Kasumi-1 (cell line): ENCODE measurements at places on chromosomes 1 and 21.

GRCh38 chr1:184143449-184143848, 91.9 kb downstream of the TSEN15 start:
- peak; percentile 58 for DNase-seq

- no peak for DNase-seq
These were observed 140.2 kb upstream of the COL11A1 start for GRCh38 chr1:103248417-103249102.

- peak; percentile 89 for DNase-seq
These were observed 2.6 kb upstream of the CREG1 start for GRCh38 chr1:167555971-167556714.

- no peak for DNase-seq
These were observed 152.3 kb downstream of the DMRTA2 start for GRCh38 chr1:50270926-50271325.

DNA sequence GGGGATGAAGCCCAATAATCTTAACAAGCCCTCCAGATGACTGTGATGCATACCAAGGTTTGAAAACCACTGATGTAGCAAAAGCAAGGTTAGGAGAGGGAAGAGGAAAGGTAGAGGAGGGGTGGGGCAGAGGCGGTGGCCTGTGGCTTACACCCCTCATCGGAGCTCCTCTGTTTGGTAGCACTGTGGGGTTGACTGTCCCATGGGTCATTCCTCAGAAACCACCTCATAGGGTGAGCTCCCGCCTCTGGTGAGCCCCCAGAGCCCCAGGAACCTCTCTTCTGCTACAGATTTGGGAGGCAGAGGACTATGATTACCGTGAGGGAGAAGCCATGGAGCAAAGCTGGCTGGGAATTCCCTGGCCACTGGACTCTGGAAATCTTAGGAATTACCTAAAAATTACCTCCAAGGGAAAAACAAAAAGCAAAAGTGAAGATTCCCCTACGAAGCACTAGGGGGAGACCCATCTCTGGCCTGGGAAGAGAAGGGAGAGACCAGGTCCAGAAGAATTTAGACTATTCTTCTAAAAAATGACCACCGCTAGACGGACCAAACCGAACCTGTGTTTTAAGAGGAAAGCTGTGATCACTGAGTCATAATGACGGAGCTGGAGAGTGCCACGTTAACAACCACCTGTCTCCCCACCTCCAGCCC, 1.5 kb upstream of the RASSF5 start:
- DNase-seq, result peak; percentile 26

- DNase-seq, result peak; percentile 58
These were observed 2.8 kb upstream of the ZBTB7B start for GRCh38 chr1:154999571-155000410.

DNA sequence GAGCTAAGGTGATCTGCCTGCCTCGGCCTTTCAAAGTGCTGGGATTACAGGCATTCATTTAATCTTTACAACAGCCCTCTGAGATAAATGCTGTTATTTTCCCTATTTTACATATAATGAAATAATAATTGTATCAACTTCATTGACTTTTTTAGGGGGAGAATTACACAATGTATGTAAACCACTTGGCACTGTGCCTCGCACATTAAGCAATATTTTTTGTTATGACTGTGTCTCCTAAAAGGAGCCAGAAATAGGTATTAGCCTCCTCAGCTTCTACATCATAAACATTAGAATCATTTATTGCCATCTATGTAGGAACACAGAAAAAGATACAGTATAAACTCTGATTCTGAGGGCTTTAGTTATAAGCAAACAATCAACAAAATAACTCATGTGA, 1.1 kb upstream of the DNAJC28 start:
- DNase-seq, result no peak

GRCh38 chr1:92804721-92805201, 19.9 kb upstream of the EVI5 start:
- no peak for DNase-seq

- peak; percentile 62 for DNase-seq
These were observed 244.5 kb downstream of the NEGR1 start for GRCh38 chr1:72037745-72038343.

DNA sequence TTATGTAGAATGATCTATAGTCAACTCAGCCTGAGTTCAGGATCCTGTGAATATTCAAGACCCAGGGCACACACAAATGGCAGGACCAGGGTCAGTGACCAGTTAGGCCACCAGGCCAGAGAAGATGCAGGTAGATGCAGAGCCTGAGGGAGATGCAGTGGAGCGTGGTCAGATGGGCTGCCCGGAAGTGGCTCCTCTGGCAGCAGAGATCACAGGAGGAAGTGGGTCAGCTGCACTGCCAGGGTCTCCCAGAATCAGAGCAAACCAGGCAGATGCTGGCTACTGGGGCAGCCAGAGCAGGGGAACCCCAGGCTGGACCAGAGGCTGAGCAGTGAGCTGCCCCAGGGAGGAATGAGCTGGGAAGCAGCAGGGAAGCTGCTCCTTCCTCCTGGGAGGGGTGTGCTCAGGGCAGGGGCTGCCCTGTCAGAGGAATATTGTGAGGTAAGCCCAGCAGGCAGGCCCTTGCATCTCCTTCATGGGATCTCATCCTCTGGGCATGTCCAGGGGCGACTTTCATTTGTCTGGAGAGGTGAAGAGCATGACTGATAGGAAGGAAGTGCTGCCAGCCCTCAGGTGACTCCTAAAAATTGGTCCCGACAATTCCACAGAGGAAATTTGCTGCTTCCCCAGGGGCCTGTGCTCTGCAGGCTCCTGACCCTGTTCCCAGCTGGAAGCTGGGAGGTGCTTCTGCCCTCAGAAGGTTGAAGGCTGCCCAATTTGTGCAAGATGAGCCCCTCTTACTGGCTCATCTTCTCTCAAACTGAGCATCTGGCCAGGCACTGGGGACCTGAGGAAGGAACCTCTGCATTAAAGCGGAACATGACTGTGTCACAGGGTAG, 49.3 kb downstream of the STUM start:
- DNase-seq, result no peak

- DNase-seq, result no peak
These were observed 49.2 kb upstream of the CRB1 start for GRCh38 chr1:197218857-197219256.

GRCh38 chr1:241603731-241604245, 36.4 kb downstream of the CHML start:
- no peak for DNase-seq

DNA sequence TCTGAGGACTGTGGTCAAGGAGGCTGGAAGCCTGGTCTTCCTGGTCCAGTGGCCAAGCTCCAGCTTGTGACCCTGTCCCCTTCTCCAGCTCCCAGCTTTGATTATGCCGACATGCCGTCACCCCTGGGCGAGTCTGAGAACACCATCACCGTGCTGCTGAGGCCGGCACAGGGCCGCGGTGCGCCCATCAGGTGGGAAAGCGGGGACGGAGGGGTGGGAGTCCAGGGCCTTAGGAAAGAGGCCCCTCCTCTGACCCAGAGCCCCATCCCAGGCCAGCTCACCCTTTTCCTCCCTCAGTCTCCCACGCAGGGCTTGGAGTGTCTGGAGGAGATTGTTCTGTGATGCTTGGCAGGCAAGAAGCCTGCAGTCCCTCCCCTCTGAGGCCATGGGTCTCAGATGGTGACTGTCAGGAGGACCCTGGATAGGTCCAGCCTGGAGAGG, 43.6 kb downstream of the PTPRU start:
- DNase-seq, result no peak

DNA sequence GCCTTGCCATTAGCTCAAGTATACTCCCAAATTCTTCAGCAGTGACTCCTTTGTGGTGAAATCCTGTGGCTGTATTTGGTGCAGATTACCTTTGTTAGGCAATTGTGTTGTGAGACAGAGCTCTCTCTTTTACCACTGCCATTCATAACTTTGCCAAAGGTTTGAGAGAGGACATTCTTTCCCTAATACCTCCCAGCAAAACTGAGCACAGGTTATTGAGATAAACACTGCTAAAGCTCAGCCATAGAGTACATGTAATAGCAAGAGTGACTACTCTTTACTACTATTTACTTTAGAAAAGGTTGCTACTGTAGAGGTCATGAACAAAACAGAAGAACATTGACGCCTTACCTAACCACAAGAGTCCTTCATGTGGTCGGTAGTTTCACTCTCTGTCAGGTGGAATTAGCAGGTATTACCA, 514.0 kb upstream of the ADAMTS5 start:
- no peak for DNase-seq

DNA sequence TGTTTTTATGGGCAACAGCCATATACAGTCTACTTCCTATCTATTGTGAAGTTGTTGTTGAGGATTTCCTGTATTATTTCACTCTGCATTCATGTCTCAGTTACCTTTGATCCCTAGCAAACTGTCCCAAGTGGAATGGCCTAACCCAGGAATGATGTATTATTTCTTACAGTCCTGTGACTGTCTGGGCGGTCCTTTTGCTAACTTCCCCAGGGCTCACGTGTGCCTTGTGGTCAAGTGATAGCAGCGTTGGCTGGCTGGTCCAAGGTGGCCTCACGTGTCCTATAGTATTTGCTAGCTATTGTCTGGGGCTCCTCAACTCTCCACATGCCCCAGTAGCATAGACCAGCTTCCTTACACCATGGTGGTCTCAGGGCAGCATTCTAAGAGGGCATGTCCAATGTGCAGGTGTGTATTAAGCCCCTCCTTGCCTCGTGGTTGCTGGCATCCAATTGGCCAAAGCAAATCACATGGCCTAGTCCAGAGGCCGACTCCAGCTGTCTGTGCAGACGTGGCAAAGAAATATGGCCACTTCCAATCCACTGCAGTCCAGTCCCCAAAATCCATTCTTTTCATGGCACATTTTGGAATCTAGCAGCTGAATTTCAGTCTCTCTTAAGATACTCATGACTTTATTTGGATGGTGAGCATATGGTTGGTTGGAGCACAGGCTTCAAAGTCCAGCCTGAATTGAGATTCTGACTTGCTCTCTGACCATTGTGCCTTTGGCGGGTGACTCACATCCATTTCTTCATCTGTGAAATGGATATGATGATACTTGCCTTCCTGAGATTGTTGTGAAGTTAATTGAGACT, 94.1 kb downstream of the GALNT2 start:
- no peak for DNase-seq

- no peak for DNase-seq
These were observed 119.6 kb upstream of the ERRFI1 start for GRCh38 chr1:8145545-8146202.

DNA sequence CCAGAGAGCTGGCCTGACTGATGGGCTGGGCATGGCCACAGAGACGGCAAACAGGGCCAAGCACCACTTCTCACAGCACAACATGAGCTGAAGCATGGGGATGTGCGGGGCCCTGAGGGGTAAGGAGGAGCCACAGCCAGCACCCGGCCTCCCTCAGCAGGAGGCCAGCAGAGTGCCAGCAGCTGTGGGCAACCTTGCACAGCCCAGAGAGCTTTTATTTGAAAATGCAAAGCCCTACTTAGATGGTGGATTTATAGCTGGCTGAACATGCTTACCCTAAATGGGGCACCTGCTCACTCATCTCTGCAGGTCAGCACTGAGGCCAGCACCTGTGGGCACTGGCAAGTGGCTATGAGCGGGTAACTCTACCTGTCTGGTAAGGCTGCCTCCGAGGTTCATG, 44.1 kb downstream of the SLC66A1 start:
- no peak for DNase-seq

- no peak for DNase-seq
These were observed 12.7 kb downstream of the SNX7 start for GRCh38 chr1:98674075-98674781.

GRCh38 chr1:152876827-152877226, 1.3 kb upstream of the SMCP start:
- no peak for DNase-seq

DNA sequence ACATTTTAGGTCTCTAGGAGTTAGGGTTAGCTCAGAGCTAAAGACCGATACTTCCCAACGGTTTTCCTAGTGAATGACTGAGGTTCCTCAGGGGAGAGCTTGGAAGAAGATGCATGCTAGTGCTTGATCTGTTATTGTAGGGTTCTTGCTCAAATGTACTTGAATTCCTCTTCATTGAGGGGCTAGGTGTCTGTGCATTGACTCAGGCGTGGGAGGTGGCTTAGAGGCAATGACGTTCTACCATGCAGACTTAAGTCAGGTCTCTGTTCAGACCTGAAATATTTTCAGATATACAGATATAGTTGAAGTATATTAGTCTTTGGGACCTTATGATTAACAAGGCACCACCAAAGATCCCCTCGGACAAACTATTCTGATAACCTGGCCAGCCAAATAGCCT, 23.5 kb downstream of the S100A10 start:
- no peak for DNase-seq

GRCh38 chr21:40844935-40845334, 2.0 kb downstream of the DSCAM start:
- DNase-seq, result no peak

- no peak for DNase-seq
These were observed 9.4 kb downstream of the CFHR4 start for GRCh38 chr1:196897158-196897828.

DNA sequence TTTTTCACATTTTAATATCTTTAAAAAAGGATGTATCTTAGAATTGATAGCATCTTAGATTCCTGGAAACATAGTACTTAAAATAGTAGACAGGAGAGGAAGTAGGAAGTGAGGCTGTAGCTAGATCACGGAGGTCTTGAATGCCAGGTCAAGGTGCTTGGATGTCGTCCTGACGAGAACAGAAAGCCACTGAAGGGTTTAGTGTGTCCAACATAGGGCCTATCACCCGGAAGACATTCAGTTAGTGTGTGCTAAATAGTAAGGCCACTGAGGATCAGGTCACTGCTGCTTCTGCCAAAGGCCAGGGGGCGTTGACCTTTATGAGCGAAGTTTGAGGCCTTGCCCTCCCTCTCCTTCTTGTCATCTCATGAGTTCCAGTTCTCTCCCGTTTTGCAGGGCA, 35.7 kb downstream of the RAB3B start:
- no peak for DNase-seq

- no peak for DNase-seq
These were observed 130.7 kb downstream of the ACTL8 start for GRCh38 chr1:17885663-17886320.

DNA sequence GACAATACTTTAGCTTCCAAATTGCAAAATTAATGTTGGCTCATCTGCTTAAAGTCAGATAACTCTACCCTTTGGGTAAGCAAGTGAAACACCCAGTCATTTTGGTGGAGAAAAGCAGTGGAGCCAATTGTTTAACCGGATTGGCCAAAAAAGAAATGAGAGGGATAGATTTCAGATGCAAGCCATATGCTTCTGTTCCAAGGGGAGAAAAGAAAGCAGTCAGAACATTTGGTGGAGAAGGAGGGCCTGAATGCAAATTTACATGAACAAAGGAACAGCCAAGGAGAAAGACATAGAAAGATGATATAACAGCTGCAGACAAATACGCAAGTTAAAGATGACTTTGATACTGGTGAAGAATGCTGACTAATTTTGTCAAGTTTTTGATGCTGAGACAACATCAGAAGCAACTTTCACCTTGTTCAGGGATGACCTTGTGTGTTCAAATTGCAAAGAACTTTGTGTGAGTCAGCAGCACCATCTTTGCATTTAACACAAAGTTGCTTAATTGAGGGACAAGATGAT, 173.1 kb downstream of the TGFB2 start:
- DNase-seq, result no peak
